Mammary epithelial cell (primary cell): ENCODE measurements at places on chromosomes 6 and 20. TPM values are rescaled to one million over a fixed set of nuclear protein-coding genes. Genes with fewer than 3 reads are reported as not detected.
A peak's percentile ranks its signal among the peaks of the same experiment; 100 is the strongest.

The SPDEF gene
- total RNA-seq, result 0.16 TPM in 1 of 2 replicates, not detected in the other

The SUPT3H gene
- 7.3 TPM for total RNA-seq

The ANGPT4 gene
- not detected for total RNA-seq

The POU5F1 gene
- 1.0 TPM for total RNA-seq

DNA sequence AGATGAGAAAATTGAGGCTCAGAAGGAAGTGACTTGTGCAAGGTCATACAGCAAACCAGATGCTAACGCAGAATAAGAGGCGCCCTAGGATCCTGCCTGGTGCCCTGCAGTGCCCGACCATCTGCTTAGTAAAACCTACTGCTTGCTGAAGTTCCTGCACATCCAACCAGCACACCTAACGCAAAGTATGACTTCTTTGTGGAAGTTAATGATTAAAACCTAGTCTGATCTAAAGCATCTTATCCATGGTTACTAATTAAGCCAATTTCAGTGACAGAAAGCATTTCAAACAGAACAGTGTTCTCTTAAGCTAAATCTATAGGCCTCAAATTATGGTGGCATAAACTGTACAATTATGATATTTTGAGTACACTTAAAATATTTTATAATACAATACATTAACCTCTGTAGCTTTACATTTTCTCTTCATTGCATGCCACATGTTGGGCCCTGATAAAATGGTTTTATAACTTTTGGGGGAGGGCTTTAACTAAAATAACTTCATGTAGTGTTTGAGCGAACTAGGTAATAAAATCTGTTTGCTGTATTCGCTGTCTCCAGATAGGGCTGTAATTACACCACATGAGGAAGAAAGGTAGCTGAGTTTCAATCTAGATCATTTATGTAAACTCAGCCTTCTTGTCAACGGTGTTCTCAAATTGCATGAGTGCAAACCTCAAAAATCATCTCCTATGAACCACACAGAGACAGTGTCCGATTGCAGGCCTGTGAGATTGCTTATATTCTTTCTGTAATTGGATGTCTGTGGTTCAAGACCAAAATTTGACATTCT is 37.5 kb upstream of the BEND3 start:
- no peak for DNase-seq

- peak; percentile 55 for DNase-seq
These were observed 8.6 kb downstream of the NKX2-2 start for GRCh38 chr20:21505161-21505809.

- no peak for DNase-seq
These were observed 48.8 kb downstream of the TULP4 start for GRCh38 chr6:158361068-158361467.

The SERINC1 gene
- total RNA-seq, result 153 TPM

DNA sequence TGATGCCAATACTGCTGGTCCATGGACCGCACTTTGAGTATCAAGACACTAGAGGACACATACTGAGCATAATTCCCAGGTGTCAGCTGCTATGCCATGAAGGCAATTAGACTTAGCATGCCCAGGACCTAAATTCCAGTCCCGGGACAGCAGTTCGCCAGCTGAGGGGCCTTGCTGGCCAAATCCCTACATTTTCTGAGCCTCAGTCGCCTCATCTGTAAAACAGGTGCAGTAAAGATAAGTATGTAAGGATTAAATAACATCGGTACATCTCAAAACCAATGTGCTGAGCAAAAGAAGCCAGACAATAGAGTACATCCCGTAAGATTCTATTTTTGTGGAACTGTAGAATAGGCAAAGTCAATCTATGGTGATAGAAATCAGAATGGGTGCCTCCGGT is 1.0 kb downstream of the BFSP1 start:
- DNase-seq, result no peak

- no peak for DNase-seq
These were observed 23.9 kb downstream of the KDM1B start for GRCh38 chr6:18178960-18179615.

DNA sequence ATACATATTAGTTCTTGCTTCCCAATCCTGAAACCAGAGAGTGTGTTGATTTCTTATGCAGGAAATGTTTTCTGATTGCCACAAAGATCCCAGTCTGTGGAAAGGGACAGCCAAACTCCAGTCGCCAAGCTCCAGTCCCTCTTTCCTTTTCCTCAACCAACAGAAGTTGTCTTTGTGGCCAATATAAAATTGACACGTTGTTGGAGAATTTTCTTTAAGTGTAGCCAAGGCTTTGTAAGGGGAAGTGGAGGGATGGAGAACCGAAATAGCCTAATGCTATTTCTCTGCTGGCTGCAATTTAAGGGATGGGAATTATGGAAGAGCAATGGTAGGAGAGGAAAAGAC is 5.4 kb downstream of the ADGRB3 start:
- no peak for DNase-seq

- DNase-seq, result no peak
These were observed 3.5 kb upstream of the DDR1 start for GRCh38 chr6:30880698-30881252.

DNA sequence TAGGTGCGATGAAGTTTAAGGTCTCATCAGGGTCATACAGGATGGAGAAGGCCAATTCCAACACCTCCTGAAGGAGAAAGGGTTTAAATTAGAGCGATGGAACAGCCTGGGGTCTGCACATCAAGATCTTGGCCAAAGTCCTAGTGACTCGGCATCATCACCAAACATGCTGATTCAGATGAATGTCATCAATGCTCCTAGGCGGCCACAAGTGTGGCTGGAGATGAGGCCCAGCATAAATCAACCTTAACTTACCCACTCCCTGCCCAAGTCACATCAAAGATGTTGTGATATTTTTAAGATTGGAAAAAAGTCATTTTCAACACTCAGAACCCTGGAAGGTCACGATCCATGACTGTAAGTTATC is 37.5 kb downstream of the ELMO2 start:
- no peak for DNase-seq

The SERAC1 gene
- total RNA-seq, result 24.2 TPM

DNA sequence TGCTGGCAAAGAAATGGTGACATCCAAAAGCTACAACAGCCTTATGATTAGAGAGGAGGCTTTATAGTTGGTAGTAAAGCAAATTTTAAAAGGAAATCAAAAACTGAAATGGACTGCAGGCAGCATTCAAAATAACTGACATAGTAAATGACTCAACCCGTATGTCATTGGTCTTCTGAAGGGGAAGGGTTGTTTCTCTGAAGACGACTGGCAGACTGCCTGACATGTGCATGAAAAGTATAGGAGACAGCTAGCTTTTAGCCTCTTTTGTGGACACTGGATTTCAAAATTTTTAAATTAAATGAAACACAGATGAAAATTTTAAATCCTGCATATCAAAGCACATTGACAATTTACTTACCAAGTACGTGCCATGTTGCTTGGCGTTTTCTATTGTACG is 90.7 kb downstream of the TRMT6 start:
- DNase-seq, result no peak

DNA sequence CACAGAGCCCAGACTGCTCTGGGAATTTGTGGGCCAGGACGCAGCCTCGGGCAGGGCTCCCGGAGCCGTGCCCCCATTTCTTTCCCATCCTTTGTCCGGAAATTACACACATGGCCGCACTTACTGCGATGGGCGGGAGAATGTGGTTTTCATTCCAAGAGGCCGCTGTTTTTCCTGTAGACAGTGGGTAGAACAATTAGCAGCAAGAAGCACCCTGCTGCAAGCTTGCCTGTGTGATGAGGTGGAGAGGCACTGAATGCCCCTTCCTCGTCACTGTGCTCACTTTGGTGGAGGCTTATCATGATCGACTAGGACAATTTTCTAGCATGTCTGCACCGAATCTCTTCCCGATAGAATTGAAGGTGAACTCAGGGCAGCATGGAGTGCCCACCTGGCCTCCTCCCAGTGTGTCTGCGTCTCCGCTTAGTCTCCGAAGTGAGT is 102.8 kb downstream of the DACT2 start:
- no peak for DNase-seq

The ZNF165 gene
- 6.5 and 10.6 TPM in 2 replicates for total RNA-seq
